ENCODE measurements at places on chromosomes 5 and 9.

DNA sequence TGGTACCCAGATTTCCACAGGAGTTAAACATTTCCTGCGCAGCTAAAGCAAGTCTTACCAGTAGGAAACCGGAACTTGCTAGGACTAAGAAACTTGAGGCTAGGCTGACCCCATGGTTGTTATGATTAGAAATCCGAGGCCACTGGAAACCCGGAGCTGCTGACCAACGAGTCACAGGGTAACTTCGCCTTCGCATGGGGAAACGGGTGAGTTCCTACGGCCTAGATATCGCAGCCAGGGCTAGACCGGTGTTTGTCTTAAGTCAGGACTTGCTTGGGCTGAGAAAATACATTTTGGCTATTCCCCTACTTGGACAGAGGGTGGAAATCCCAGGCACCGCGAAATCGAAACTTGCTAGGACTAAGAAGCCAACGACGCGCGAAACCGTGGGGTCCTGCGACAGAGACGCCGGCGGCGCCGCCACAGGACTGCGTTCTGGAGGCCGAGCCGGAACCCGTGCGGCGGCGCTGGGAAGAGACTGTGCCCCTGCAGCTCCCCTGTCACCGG is 1.6 kb upstream of the ANXA2R start:
- peak overlapping the region; percentile 98 for H3K27ac ChIP-seq
- DNase-seq, result peak; percentile 90

DNA sequence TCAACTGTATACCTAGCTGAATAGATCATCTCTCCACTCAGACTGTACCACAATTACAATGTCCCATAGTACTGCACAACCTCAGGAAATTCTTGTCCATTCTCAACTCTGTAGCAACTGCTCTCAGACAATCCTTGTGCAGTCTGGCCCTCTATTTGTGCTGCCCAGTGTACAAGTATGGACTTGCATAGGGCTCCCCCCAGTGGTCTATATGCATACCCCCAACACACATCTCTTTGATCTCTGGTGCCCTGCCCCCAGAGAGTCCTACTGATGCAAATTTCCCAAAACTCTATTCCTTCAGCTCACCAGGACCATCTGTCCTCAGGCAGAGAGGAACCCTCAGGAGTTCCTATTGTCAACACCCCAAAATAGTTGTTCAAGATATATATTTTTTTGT is 205.3 kb downstream of the SLCO4C1 start:
- no peaks in the 10 kb centered on the region for H3K36me3 ChIP-seq
- no peak overlapping the region for H3K27ac ChIP-seq
- H3K27me3 ChIP-seq, result no peaks in the 10 kb centered on the region
- DNase-seq, result peak; percentile 0
- no peak overlapping the region for H3K4me3 ChIP-seq

DNA sequence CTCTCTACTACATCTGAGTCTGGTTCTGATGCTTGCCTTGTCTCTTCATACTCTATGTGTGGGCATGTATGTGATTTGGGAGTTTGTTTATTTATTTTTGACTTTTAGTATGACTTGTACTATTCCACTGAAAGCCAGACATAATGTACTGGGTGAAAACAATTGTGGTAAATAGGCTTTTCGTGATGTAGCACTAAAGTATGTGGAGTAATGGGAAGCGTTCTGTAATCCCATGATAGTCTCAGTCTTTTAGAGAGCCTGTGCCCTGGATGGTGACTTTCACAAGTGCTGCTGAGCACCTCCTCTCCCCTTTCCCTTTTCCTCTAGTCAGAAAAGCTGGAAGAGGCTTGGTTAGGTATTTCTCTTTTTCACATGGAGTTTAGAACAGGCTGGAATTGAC is 85.8 kb upstream of the S1PR3 start:
- DNase-seq, result peak; percentile 50
- no peaks in the 10 kb centered on the region for H3K36me3 ChIP-seq
- H3K27ac ChIP-seq, result no peak overlapping the region

DNA sequence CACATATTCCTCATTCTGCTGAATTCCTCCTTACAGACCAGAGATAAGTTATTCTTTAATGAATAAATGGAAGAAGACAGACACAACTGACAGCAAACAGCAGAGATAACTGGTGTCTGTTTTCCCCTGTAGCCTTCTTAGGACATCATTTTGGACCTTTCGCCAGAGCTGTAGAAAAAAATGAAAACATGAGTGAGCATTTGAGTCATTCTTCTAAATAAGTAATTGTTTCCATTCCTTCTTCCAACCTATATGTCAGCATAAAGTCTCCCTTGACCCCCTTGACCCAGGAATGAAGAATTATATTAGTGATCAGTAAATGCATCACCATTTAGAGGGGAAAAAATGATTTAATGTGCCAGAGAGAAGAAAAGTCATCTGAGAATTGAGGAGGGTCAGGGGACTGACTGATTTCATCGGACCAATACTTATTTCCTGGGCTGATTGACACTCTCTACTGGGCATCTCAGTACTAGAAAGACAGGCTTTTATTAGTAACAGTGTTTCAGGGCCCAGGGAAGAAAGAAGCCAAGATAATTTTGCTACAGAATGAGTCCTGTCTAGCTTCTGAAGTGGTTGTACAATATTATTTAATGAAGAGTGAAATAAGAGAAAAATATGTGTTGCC is 597.0 kb downstream of the PSAT1 start:
- H3K27ac ChIP-seq, result no peak overlapping the region
- H3K36me3 ChIP-seq, result no peaks in the 10 kb centered on the region
- H3K4me3 ChIP-seq, result no peak overlapping the region

DNA sequence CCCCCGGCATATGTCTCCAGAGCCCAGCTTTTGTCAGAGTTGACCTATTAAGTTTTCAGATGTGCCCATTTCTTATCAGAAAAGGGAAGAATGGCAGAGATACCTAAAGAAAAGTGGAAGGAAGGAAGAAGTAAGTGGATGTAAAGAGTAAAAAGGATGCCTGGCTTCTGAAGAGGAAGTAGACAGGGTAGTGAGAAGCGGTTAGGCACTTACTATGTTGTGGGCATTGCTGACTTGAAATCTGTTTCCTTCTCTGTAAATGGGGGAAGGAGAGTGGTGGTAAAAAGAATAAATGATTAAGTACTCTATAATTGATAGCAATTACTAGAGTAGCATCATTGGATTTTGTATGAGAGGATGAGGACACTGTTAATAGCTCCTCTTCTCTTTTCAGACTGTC is 9.9 kb downstream of the ANP32B start:
- peaks cover 29% of the 10 kb centered on the region for H3K36me3 ChIP-seq
- no peak overlapping the region for H3K27ac ChIP-seq
- DNase-seq, result no peak
- H3K4me3 ChIP-seq, result no peak overlapping the region

GRCh38 chr5:164593982-164594381 is 1088.6 kb downstream of the MAT2B start:
- H3K27me3 ChIP-seq, result no peaks in the 10 kb centered on the region
- DNase-seq, result no peak
- no peak overlapping the region for H3K4me3 ChIP-seq
- no peak overlapping the region for H3K27ac ChIP-seq

- peaks cover 14% of the 10 kb centered on the region for H3K4me1 ChIP-seq
- no peak overlapping the region for H3K4me3 ChIP-seq
- H3K27ac ChIP-seq, result no peak overlapping the region
Measured at GRCh38 chr5:148906968-148907367, 80.6 kb downstream of the ADRB2 start.

GRCh38 chr5:29894668-29895067 is 1298.8 kb upstream of the CDH6 start:
- no peaks in the 10 kb centered on the region for H3K4me1 ChIP-seq
- no peaks in the 10 kb centered on the region for H3K36me3 ChIP-seq
- no peak overlapping the region for H3K4me3 ChIP-seq
- no peak for DNase-seq

- H3K27me3 ChIP-seq, result no peaks in the 10 kb centered on the region
- no peak overlapping the region for H3K4me3 ChIP-seq
- no peaks in the 10 kb centered on the region for H3K36me3 ChIP-seq
Measured at GRCh38 chr5:89125372-89125771, 242.4 kb upstream of the MEF2C start.

DNA sequence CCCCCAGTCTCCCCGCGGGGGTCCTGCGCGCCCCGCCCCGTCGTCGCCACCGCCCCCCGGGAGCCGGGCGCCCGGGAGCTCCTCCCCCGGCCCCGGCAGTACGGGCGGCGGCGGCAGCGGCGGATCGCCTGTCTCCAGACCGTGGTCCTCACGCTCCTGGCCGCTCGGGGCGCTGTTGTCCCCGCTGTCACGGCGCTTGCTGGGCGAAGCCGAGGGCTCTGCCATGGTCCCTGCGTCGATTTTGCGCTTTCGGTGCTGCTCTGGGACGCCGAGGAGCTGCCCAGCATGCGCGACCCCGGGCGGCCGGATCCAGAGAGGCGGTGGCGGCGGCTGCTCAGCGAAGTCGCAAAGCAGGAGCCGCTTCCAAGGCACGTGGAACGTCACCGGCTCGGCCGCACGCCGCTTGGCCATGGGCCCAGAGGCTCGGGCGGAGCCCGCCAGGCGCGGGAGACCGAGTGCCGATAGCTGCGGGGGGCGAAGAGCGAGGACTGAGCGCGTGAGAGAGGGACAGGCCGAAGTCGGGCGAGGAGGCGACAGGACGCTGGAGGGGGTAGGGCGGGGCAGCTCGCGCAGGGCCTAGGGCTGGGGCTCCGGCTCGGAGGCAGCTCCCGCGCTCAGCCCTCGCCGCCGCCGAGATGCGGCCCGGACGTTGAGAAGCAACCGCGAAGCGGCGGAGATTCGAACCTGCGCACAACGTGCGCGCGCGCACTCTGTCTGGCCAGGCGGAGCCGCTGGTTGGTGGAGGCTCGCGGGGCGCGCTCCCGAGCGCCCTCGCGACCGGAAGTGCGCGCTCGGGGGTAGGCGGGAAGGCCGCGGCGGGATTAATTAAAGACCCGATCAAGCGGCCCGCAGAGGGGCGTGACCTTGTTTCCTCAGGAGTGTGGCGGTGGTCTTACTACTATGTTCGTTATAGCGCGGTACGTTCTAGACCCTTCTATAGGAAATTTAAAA is at the start of gene C9orf40:
TSS of gene C9orf40 (minus strand) at position 712 of the 951 bp plus-strand sequence. CDS start at position 411, 301 bp downstream.
- no peaks in the 10 kb centered on the region for H3K36me3 ChIP-seq
- H3K4me3 ChIP-seq, result peak within 1 kb of the TSS; percentile 90
- H3K27me3 ChIP-seq, result no peaks in the 10 kb centered on the region
- H3K27ac ChIP-seq, result peak within 1 kb of the TSS; percentile 76
- DNase-seq, result peak; percentile 93

- peaks cover 66% of the 10 kb centered on the region for H3K4me1 ChIP-seq
- H3K27ac ChIP-seq, result peak overlapping the region; percentile 81
- no peak overlapping the region for H3K4me3 ChIP-seq
- H3K27me3 ChIP-seq, result no peaks in the 10 kb centered on the region
- H3K36me3 ChIP-seq, result no peaks in the 10 kb centered on the region
- no peak for DNase-seq
Measured at GRCh38 chr5:78591972-78592700, 56.4 kb downstream of the LHFPL2 start.

DNA sequence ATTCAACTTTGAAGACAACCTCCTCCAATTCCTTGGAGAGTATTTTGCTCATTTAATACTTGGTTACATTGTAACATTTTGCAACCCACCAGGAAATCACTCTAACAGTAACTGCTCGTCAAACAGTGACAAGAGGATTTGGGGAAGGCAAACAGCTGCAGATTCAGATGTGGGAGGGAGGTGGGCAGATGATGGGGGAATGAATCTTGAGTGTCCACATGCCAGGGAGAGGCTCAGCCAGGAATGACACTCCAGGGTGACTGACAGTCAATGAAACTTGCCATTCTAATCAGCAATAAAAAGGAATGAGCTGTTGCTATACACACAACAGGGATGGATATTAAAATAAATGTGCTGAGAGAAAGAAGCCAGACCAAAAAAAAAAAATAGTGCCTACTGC is 97.7 kb upstream of the ANKRD55 start:
- no peak overlapping the region for H3K27ac ChIP-seq
- H3K4me1 ChIP-seq, result 0 out of 2 replicates have a peak, but pooled peaks cover 6% of the 10 kb centered on the region
- no peaks in the 10 kb centered on the region for H3K36me3 ChIP-seq
- DNase-seq, result no peak
- H3K4me3 ChIP-seq, result no peak overlapping the region

DNA sequence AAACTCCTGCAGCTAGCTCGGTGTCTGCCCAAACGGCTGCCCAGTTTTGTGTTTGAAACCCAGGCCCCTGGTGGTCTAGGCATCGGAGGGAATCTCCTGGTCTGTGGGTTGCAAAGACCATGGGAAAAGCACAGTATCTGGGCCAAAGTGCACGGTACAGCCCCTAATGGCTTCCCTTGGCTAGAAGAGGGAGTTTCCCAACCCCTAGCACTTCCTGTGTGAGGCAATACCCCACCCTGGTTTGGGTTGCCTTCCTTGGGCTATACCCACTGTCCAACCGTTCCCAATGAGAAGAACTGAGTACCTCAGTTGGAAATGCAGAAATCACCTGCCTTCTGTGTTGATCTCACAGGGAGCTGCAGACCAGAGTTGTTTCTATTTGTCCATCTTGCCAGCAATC is 41.8 kb downstream of the CAVIN4 start:
- H3K27ac ChIP-seq, result no peak overlapping the region
- no peaks in the 10 kb centered on the region for H3K4me1 ChIP-seq
- H3K36me3 ChIP-seq, result no peaks in the 10 kb centered on the region
- H3K27me3 ChIP-seq, result no peaks in the 10 kb centered on the region

GRCh38 chr5:60148366-60148765 is 254.8 kb upstream of the PDE4D start:
- H3K27ac ChIP-seq, result no peak overlapping the region
- no peaks in the 10 kb centered on the region for H3K36me3 ChIP-seq
- no peaks in the 10 kb centered on the region for H3K27me3 ChIP-seq

GRCh38 chr9:96154081-96154480 is 147.9 kb downstream of the HSD17B3 start:
- peaks cover 14% of the 10 kb centered on the region for H3K27me3 ChIP-seq
- H3K4me3 ChIP-seq, result no peak overlapping the region
- H3K4me1 ChIP-seq, result no peaks in the 10 kb centered on the region
- no peak for DNase-seq
- no peak overlapping the region for H3K27ac ChIP-seq
- H3K36me3 ChIP-seq, result no peaks in the 10 kb centered on the region

DNA sequence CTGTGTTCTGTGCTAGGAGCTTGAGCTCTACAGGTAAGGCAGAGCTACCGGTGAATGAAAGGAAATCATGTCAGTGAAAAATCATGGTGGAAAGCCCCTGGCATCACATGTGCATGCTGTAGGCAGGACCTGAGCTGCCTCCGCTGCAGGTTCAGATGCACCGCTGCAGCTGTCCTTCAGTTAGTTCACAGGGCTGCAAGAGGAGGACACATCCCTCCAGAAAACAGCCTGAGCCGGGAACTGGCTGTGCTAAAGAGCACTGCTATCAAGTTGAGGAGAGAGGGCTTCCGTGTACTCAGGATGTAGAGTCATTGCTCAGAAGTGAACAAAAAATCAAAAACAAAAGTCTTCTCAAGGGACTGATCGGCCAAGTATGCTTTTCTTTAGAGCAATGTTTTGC is 138.6 kb downstream of the ERCC6L2 start:
- H3K36me3 ChIP-seq, result peaks cover 17% of the 10 kb centered on the region
- DNase-seq, result no peak
- no peaks in the 10 kb centered on the region for H3K4me1 ChIP-seq
- no peak overlapping the region for H3K27ac ChIP-seq
- H3K4me3 ChIP-seq, result no peak overlapping the region

DNA sequence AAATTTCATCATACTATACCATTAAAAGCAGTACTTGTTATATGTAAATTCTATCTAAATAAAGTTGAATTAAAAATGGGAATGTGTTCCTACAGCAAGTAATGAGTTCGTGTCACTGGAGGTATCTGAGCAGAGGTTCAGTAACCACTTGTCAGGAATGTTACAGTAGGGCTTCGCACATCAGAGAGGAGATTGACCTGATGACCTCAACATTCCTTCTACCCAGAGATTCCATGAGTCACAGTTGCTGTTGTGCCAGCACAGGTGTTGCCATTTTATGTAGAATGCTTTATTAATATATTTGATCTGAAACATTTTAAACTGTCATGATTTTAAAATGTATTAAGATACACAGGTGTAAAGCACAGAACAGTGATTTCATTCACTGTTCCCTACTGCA is 60.3 kb downstream of the STX17 start:
- H3K36me3 ChIP-seq, result peaks cover 8% of the 10 kb centered on the region
- H3K4me1 ChIP-seq, result peaks cover 13% of the 10 kb centered on the region
